Activated naive CD4-positive, alpha-beta T cell treated with anti-CD3 and anti-CD28 coated beads for 36 hours (primary cell): ENCODE measurements at places on chromosomes 6 and 20. TPM values are rescaled to one million over a fixed set of nuclear protein-coding genes. Genes with fewer than 3 reads are reported as not detected.

MRAP2 gene
- not detected for total RNA-seq

AIF1 gene
- 129 TPM for total RNA-seq

SPATS1 gene
- not detected for total RNA-seq

DNA sequence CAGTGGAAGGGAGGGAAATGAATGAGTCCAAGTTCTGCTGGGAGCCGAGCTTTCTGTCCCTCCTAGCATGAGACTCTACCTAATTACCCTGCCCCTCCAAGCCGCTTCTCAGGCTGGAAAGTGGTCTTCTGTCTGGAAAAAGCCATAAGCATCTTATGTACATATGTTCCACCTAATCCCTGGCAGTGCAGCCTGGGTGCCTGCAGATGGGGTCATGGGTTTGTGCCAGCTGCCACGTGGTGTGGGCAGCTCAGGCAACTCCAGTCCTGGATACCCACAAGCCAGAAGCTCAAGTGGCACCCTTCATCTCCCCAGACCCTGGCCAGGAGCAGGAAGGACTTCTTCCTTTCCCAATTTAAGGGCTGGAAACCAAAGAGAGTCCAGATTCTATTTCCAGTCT is 253.1 kb downstream of the LY86 start:
- H3K27ac ChIP-seq: no peak overlapping the region
- H3K27me3 ChIP-seq: peaks cover 2% of the 10 kb centered on the region
- no peaks in the 10 kb centered on the region for H3K36me3 ChIP-seq
- no peak for DNase-seq
- no peak overlapping the region for H3K4me3 ChIP-seq

- peaks cover 48% of the 10 kb centered on the region for H3K36me3 ChIP-seq
- H3K4me3 ChIP-seq: no peak overlapping the region
- no peak for DNase-seq
- H3K27me3 ChIP-seq: no peaks in the 10 kb centered on the region
- no peak overlapping the region for H3K27ac ChIP-seq
- H3K4me1 ChIP-seq: peaks cover 3% of the 10 kb centered on the region
Observed at GRCh38 chr6:82951935-82952334, 113.7 kb downstream of the UBE3D start.

DNA sequence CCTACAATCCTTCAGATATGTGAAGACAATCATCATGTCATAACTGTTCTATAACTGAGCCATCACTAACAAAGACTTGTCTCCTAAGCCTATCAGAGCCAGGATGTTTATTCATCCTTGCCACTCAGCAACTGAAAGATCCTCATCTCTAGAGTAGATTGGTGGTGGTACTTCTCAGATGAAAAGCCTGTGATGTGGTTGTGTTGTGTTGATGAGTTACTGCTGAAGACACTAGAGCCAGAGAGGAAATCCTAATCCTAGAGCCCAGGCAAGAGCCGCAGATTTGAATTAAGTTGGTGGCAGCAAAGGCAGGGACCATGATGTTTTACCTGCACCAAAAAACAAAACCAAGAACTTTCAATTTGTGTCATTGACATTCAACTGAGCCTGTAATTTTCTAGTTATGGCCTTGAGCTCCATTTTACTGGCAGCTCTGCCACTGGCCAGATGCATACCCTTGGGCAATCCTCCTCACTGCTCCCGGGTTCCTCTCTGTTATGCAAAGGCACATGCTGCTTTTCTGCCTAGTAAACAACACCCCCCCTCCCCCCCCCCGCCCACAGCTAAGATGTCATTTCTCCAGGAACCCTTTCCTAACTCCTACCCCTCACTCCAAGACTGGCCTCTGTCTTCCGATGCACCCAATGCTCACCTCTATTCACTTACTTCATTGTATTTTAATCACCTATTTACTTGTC is 50.2 kb upstream of the REV3L start:
- H3K36me3 ChIP-seq: peaks cover 2% of the 10 kb centered on the region
- H3K4me1 ChIP-seq: peaks cover 30% of the 10 kb centered on the region
- H3K27me3 ChIP-seq: no peaks in the 10 kb centered on the region
- H3K4me3 ChIP-seq: no peak overlapping the region
- peak overlapping the region; percentile 21 for H3K27ac ChIP-seq

DNA sequence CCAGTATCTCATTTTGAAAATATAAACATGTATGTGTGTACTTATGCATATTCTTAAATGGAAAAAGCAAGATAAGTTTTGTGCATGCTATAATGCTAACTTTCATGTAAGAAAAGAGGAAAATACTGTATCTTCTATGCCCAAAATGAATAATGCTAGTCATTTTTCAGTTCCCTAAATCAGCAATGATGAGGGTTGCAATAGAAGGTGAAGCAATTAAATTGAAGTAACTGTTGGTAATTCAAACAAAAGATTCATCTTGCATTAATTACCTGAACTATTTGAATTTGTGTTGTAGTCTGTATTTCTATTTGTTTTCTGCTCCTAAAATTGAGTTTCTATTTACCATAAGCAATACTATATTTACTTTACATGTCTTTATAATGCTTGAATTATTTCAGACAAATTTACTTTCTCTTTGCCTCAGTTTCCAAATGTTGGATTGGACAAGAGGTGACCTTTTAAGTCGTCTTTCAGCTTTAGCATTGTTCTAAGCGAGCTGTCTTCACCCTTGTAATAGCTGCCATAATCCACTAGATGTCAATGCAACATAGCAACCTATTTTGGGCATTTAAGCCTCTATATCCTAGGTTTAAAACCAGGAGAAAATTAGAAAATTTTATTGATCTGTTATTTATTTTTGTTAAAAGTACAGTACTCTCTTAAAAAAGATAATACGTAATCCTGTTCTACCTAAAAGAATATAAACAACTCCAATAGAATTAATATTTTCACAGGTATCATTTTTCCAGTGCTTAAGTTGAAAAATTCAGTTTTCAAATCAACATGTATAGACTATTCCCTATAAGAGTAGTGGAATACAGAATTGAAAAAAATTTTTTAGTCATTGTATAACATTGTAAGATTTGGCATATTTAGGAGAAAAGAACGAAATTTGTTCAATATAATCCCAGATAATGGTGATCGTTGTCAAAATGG is 52.3 kb upstream of the IFNGR1 start:
- DNase-seq: no peak
- H3K4me1 ChIP-seq: no peaks in the 10 kb centered on the region
- H3K27ac ChIP-seq: no peak overlapping the region
- peaks cover 9% of the 10 kb centered on the region for H3K27me3 ChIP-seq
- no peak overlapping the region for H3K4me3 ChIP-seq
- H3K36me3 ChIP-seq: no peaks in the 10 kb centered on the region

DNA sequence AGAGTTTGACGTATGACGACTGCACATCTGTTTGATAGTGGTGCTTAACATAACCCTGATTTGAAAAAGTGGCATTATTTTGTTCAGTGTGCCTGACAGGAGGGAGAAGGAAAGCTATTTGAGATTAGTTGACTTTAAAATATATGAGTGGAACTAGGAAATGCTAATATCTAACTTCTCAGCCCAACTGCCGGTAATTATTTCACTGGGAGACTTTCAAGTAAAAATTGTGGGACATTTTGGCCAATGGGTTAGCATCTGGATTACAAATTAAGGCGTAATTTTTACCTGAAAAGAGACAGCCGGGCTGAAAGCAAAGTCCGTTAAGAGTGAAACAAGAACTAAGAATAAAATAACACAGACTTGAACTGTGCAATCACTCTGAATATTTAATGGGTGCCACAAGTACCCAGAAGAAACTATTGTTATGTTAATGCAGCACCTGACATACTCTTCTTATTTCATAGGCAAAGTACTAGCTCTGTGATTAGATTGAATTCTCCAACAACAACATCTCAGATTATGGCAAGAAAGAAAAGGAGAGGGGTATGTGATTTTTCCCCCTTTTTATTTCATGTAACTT is 2.0 kb downstream of the HEY2 start:
- peaks cover 27% of the 10 kb centered on the region for H3K4me1 ChIP-seq
- no peak overlapping the region for H3K27ac ChIP-seq
- DNase-seq: no peak
- no peak overlapping the region for H3K4me3 ChIP-seq
